ENCODE measurements at places on chromosomes 1 and 21. TPM values are rescaled to one million over a fixed set of nuclear protein-coding genes. Genes with fewer than 3 reads are reported as not detected.

The RAVER2 gene
- total RNA-seq, result 9.9 TPM

The ILDR2 gene
- total RNA-seq, result not detected

- DNase-seq, result no peak
These were observed 32.3 kb downstream of the RCAN1 start for GRCh38 chr21:34582506-34583150.

DNA sequence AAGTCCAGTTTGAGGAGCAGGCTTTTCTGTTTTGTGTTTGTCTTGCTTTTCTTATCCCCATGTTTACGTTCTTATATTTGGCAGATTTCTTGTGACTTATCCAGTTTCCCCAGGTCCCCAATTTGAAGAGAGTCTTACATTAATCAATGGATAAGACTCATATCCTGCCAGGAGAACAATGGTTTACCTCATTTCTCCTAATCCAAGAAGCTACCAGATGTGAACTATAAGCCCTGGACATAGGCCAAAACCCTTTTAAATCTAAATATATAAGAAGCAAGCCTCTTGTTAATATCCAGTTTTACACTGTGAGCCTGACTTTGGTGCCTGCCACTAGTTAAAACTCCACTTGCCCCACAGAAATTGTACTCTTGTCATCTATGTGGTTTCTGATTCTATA lies 15.1 kb upstream of the COP1 start:
- DNase-seq, result no peak

DNA sequence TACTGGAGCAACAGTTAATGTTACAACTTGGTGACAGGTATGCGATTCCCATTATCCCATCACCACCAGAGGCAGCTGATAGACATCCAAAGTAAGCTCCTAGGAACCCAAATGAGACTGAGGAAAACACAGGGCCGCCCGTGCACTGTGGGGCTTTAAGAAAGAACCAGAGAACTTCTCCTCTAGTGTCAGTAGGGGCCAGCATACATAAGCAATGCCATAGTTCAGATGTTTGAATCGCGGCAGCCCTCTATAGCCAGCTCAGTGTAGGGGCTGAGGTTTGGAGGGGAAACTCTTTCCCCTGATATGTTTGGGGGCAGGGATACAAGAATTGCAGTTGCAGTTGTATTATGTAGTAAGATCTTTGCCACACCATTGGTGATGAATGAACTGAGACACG lies 593.3 kb upstream of the NCAM2 start:
- no peak for DNase-seq
